Left ventricle myocardium superior (tissue), 1 donor: ENCODE measurements at places on chromosomes 6 and 20. TPM values are rescaled to one million over a fixed set of nuclear protein-coding genes. Genes with fewer than 3 reads are reported as not detected.

DNA sequence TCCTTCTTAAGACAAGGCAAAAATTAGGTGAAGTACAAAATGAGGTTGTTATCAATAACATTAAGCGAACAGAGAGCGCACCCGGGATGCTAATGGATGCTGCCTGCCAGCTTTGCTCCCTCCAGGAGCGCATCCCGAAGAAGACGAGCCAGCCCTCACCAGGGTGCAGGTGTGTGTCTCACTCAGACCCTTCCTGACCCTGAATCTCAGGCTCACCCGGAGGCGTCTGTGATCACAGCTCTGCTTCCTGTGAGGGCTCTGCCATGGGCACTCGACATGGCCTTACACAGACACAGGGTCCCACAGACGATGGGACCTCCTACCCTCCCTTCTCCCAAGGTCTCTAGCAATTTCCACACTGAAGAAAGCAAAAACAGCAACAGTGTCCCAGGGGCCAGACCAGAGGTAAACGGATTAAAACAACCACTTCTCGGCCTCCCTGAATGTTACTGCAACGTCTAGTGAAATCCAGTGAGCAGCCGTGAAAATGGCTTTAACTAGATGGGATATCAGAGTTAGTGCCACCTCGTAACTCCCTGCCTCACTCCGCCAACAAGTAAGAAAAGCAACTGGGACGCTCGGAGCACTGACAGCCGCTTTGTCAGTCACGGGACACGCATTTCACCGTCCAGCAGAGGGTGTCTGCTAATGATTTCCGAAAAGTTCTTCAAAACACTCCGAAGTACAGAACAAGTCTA, 11.7 kb downstream of the ZBTB46 start:
- DNase-seq = peak; percentile 62

Gene ARFGEF3
- total RNA-seq = 2.3 TPM

DNA sequence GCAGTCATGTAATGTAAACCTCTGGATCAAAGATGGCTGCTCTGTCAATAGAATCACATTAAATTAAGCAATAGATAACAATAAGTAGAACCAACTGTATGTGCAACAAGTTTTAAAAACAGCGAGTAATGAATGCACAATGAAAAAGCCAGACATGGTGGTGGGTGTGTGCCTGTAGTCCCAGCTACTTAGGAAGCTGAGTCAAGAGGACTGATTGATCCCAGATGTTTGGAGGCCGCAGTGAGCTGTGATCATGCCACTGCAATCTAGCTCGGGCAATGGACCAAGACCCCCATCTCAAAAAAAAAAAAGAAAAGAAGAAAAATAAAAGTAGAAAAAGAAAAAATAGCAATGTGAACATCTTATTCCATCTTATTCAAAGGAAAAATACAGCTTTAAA, 558.7 kb upstream of the MMS22L start:
- DNase-seq = no peak

GRCh38 chr20:32327087-32327681, 30.9 kb upstream of the ASXL1 start:
- no peak for DNase-seq

GRCh38 chr20:23115822-23116221, 29.7 kb upstream of the CD93 start:
- DNase-seq = no peak

DNA sequence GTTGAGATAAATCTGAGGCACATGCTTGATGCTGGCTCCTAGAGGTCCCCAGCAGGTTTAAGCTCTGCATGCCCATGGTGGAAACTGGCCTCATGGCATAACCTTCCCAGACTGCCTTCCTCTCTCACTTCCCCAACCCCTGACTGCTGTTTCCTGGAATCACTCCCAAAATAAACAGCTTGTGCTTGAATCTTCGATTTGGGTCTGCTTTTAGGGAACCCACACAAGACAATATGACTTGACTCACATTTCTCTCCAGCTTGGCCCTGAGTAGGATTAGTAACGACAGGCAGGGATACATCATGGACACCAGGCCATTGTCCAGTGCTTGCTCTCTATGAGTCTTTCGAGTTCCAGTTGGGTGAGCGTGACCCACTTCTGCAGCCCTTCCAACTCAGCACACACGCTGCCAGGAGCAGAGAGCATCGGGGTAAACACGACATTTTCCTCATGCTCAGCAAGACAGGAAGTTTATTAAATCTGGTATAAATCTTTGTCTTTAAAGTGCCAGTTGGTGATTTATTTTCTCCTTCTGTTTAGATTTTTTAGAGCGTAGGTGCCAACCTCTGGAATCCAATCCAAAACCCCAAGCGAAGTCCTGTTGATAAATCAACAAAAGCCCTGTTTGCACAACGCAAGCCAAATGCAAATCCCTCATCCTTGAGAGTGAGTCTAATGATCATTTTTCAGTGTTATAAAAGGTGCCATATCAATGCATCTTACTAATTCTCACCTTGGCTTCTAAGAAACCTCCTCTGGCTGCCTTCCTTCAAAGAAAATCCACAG, 135.0 kb downstream of the FOXA2 start:
- DNase-seq = no peak

DNA sequence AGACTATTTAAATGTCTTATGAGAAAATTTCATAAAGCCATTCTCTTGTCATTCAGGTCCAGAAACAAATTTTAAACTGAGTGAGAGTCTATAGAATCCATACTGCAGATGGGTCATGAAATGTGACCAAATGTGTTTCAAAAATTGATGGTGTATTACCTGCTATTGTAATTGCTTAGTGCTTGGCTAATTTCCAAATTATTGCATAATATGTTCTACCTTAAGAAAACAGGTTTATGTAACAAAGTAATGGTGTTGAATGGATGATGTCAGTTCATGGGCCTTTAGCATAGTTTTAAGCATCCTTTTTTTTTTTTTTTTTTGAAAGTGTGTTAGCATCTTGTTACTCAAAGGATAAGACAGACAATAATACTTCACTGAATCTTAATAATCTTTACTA, 5.0 kb downstream of the MARCKS start:
- DNase-seq = no peak

DNA sequence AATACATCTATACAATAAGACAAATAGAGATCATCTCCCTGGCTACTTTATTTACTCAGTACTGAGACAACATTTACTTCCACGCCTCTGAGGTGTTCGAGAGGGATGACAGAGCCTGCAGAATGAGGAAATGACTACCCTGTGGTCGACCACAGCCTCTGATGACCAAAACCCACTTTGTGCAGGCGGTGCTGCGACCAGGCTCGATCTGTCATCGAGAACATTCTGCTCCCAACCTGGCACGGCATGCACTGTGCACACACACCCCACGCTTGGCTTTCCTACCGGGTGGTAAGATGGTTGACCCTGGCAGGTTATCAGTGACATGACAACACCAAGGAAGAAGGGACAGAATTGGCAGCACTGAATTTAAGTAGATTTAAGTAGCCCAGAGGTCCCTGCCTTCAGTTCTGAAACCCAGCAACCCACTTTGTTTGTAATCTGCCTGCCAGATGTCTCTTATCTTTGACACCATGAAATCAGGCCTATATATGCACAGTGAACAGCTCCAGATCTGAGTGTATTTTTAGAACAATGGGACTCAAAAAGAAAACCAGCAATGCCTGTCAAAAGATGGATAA, 42.6 kb downstream of the TTI1 start:
- peak; percentile 82 for DNase-seq

Gene PACSIN1
- total RNA-seq = 13.6 TPM
